Cerebellar cortex (tissue), 1 donor: ENCODE measurements at places on chromosomes 2 and 18.
A peak's percentile ranks its signal among the peaks of the same experiment; 100 is the strongest.

DNA sequence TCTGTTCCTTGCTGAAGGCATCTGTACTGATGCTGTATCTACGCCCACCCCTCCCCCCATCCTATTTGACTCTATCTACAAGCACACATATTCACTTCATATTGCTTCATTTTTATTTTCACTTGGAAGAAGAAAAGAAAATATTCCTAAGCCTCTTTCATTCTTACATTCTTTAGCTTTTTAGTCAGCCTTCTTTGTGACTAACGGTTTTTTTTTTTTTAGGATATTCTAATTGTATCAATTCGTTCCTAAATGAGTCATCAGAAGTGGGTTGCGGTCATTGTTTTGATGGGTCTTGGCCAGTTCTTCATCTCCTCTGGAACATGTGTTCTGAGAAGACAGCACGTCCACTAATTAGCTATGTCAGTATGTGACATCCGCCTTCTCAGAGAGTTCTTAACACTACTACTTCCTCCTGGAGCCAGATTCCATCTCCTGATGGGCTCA is 88.7 kb downstream of the MYO1B start:
- no peak for DNase-seq

DNA sequence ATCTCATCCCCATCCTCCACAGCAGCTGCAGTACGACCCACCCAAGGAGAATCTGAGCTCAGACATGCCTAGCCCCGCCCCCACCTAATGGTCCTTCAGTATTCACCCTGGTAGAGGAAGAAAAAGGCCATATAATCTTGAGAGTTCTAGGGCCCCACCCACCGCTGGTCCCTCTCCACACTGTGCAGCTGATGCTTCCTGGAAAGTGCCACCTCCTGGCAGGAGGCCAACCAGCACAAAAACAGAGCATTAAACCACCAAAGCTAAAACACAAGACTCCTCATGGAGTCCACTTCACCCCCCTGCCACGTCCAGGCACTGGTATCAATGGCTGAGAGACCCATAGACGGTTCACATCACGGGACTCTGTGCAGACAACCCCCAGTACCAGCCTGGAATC is 40.7 kb downstream of the MC4R start:
- no peak for DNase-seq

DNA sequence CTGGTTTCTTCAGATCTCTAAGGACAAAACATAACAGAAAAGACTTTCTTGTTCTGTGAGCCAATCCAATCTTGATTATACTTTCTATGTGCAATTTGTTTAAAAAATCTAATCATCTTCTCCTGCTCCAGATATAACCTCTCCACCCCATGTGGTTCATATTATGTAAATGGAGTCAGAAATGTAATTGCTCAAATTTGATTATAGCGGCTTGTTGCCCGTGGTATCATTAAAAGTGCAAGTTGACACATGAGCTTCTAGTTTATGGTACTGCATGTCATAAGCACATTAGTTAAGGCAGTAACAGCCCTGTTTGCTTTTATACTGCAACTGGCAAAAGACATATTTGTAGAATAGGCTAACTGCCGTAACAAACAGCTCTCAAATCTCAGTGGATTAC is 715.1 kb upstream of the CDH7 start:
- DNase-seq: no peak

GRCh38 chr2:188969236-188969635 is 4.9 kb upstream of the COL3A1 start:
- no peak for DNase-seq

- DNase-seq: no peak
These were observed 12.0 kb downstream of the TCF4 start for GRCh38 chr18:55576001-55576400.

- no peak for DNase-seq
These were observed 355.9 kb upstream of the HNRNPA3 start for GRCh38 chr2:176856683-176857082.

GRCh38 chr2:207258263-207258991 is 92.7 kb upstream of the KLF7 start:
- DNase-seq: peak; percentile 50

DNA sequence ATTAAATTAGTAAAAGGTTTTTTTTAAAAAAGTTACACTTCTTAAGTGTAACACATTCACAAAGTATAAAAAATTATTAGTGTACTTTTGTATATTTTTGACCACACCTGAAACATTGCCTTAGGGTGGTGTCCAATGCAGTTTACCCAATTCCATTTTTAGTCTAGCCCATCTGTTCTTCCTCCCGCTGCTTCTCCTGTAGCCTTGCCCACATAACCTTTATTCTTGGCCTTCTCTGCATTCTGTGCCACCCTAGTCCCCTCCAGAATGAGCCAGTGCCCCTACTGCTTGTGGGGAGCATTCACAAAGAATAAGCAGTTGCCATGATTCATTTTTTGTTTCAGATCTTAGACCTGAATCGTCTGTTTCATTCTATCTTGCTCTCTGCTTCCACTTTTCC is 78.4 kb upstream of the MYT1L start:
- peak; percentile 55 for DNase-seq

- DNase-seq: no peak
These were observed 5.1 kb downstream of the COMMD1 start for GRCh38 chr2:61910603-61911002.

DNA sequence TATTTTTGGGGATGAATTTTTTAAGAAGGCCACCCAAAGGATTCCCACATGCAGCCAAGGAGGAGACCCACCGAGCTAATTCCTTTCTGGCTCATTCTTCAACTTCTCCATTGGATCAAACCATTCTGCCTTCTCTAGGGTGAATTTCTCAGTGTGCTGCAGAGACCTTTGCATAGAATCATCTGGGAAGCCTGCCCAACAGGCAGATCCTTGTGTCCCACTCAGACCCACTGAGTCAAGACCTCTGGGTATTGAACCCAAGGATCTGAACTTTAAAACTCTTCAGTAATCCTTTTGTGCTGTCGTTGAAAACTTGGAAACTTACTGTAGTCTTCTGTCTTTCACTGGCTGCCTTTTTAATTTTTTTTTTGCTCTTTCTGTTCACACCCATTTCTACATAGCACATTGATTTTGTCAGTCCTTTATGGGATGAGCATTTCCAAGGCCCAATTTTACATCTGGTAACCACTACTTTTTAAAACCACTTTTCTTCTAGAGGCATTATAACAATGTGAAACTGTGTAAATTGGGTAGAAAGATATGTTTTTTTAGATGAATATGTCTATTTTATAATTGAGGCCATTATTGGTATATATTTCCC is 120.2 kb downstream of the TSN start:
- DNase-seq: no peak

DNA sequence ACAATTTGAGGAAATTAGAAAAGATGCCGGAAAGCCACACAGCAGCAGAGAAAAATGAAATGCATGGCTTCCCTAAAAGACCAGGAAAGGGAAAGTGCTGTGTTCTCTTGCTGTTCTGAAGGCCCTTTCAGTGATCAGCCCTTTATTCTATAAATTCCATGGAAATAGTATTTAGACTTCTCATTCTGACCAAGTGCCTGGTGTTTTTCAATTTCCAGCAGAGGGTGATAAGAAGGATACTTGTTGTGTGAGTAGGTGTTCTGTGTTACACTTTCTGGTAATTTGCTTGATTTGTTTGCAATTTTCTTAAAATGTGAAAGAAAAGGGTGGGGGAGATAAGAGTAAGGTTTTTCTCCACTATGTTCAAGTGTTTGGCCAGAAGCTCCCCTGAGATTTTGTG is 504.5 kb downstream of the IRS1 start:
- DNase-seq: no peak

- DNase-seq: no peak
These were observed 84.8 kb upstream of the GPC1 start for GRCh38 chr2:240350696-240351087.
